HCT116 (cell line): ENCODE measurements at places on chromosomes 1 and 21.
A peak's percentile ranks its signal among the peaks of the same experiment; 100 is the strongest.

- DNase-seq = no peak
These were observed 7.7 kb upstream of the PPM1J start for GRCh38 chr1:112722601-112723510.

- DNase-seq = no peak
These were observed 11.7 kb downstream of the CD2 start for GRCh38 chr1:116765962-116766361.

GRCh38 chr1:64830030-64830651 is 85.3 kb downstream of the RAVER2 start:
- DNase-seq = no peak

GRCh38 chr1:74470251-74470650 is 42.2 kb downstream of the LRRC53 start:
- DNase-seq = no peak

DNA sequence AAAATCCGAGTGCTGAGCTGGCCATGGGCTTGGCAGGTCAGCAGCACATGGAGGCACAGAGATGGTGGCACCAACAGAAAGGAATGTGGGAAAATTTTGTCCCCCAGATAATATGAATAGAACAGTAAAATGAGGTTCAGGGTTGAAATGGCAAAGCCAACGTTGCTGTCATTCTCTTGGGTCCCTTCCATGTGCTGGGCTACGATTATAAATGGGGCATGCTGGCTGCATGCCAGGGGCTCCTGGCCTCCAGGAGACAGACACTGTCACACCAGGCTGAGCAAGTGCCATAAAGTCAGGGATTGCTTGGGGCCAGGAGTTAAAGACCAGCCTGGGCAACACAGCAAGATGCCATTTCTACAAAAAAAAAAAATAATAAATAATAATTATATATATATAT is 77.1 kb downstream of the TOMM20 start:
- DNase-seq = no peak

DNA sequence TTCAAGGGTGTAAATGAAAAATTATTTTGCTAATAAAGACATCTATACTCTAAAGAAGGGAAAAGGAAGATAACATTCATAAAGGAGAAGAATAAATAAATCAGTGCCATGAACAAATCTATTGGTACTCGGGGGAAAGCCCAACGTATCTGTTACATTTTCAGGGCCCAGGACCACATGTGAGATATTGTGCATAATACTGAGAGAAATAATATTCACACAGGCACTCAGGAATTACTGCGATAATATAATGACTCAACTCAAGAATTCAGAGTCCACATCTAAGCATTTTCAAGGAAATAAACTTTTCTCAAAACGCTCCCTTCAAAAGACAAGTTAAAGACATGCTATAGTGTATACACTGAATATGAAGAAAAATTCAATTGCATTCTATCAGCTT is 108.8 kb downstream of the SMYD2 start:
- no peak for DNase-seq

- no peak for DNase-seq
These were observed 8.7 kb downstream of the CAPN2 start for GRCh38 chr1:223720971-223721591.

- DNase-seq = no peak
These were observed 4.1 kb downstream of the GSTM5 start for GRCh38 chr1:109716121-109716520.

- DNase-seq = no peak
These were observed 89.6 kb downstream of the CCDC185 start for GRCh38 chr1:223482766-223483165.

- no peak for DNase-seq
These were observed 70.3 kb downstream of the SERINC2 start for GRCh38 chr1:31483012-31483946.

DNA sequence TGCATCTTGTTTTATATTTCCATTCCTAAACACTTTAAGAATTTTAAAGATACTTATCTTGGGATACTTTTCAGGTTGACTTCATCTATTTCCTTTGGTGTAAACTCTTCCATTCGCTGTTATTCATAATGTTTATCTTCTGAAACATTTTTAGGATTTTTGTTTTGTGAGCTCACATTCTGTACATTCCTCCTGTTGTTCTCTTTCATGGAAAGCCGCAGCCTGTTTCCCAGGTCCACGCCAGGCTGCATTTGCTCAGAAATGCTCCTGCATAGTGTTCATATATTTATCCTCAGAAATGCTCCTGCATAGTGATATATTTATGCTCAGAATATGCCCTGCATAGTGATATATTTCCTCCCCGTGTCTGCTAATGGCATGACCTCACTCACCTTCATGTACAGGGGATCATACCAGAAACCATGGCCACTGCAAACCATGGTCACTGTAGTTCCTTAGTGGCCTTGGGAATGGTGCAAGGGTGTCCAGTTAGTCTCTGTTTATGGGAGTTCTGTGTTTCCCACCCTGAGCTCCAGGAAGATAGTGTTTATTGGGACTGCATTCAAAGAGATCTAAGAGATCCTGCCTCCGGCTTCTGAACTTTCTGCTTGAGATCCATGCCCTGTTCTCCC is 153.9 kb upstream of the GREM2 start:
- no peak for DNase-seq

DNA sequence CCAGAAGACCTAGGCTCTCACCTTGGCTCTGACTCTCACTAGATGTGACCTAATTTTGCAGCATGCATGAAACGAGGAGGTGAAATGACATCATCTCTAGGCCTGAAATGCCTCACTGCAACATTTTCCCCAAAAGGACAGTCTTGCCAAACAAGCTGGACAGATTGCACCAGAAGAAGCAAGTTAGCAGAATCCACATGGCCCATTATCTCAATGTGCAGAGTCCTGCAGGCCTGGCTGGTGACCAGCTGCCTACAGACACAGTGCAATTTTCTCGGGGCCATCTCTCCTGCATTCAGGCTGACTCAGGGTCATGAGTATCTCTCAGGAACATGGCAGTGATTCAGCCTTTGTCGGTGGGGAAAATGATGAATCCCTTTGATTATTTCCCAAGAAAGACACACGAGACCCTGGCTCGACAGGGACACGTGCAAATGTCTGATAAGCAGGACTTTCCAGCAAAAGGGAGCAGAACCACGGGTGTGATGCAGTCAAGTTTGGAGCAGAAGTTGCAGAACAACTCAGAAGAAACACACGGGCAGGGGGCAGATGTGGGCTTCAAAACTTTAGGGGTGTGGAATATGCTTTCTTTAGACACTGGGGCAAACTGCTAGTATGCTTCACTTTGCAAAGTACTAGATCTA is 38.7 kb downstream of the TRIM67 start:
- no peak for DNase-seq

- DNase-seq = no peak
These were observed 43.9 kb upstream of the CNN3 start for GRCh38 chr1:94970783-94971182.

DNA sequence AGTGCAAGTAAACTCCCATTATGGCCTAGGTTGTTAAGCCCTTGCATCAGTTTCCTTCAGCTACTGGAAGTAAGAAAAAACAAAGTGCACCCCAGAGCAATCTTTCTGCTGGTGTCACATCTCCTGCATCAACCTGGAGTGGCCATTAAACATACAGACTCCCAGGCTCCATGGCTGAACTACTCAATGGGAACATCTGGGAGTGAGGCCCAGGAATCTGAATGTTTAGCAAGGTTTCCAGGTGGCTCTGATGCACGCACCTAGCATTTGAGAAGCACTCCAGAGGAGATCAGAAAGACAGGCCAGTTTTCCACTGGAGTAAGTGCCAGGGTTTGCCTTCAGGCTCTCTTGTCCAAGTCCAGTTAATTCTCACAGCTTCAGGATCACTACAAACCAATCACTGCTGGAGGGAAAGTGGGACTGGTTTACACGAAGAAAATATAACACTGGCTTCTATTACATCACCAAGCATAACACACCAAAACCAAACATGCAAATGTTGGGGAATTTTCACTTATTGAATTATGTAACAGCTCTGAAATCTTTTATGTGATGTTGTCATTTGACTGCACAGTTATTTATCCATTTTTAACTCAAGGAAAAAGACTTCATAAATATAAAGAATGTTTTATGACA is 22.3 kb upstream of the ABCA4 start:
- DNase-seq = no peak

GRCh38 chr1:212915245-212916091 is 34.9 kb upstream of the VASH2 start:
- no peak for DNase-seq

DNA sequence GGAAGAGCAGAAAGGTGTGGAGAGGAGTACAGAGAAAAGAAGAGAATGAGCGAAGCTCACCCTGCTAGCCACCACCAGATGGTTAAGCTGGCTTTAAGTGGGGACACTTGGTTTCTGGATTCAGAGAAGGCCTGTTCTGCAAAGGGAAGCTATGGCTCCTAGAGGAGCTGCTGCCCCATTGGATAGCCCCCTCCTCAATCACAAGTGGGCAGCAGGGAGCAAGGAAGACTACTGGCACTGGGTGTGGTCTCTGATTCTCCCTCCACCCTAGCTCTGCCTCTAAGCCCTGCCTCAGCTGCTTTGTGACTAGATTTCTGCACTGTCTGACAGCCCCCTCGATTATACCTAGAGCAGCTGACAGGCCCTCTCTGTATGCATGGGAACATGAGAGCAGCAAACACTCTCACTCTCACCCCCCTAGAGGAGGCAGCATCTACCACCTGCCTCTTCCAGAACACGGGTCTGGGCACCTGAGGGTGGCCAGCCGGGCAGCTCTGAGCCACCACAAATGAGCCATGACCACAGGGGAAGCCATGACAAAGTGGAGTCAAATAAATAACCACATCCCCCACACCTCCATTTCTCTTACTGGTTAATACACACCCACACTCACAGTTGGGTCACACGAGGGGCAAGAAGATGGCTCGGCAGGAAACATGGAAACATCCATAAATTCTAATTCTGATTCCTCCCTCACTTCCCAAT is 13.6 kb downstream of the PLEKHA6 start:
- no peak for DNase-seq

- no peak for DNase-seq
These were observed 28.0 kb upstream of the RUNX3 start for GRCh38 chr1:24957808-24958752.

DNA sequence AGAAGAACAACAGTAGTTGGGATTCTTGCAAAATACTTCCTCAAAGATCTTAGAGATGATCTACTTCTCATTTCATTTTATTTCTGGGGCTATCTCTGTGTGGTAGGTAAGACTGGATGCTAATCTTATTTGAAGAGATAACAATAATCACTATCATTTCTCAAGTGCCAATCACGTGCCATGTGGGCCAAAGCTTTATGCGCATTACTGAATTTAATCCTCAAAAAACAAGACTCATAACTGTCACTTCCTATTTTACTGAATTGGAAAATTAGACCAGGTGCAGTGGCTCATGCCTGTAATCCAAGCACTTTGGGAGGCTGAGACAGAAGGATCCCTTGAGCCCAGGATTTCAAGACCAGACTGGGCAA is 121.7 kb downstream of the KCNN3 start:
- no peak for DNase-seq

DNA sequence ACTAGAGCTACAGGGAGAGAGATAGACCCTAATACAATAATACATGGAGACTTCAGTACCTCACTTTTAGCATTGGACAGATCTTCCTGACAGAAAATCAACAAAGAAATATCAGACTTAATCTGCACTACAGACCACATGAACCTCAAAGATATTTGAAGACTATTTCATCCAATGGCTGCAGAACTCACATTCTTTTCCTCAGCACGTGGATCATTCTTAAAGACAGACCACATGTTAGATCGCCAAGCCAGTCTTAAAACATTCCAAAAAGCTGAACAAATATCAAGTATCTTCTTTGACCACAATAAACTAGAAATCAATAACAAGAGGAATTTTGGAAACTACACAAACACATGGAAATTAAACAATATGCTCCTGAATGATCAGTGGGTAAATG is 576.0 kb downstream of the KIF26B start:
- DNase-seq = no peak

GRCh38 chr1:80656014-80656636 is 1144.6 kb upstream of the ADGRL2 start:
- DNase-seq = peak; percentile 13

- DNase-seq = no peak
These were observed 3.2 kb downstream of the DISP3 start for GRCh38 chr1:11482198-11482597.

DNA sequence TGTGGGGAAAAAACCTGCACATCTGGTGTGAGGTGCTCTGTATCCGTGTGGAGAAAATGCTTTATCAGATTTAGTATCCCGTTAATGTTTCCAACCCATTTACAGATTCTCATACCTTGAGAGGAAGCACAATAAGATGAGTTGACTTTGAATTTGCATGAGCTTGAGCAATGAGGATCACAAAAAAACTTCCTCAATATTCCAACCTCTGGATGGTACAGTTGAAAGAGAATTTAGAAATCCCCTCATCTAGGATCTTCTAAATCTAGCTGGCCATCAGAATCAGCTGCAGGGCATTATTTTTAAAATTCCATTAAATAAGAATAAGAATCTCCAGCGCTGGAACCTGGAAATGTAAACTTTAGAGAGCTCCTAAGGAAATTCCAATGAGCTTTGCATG is 82.5 kb upstream of the NR5A2 start:
- DNase-seq = no peak

DNA sequence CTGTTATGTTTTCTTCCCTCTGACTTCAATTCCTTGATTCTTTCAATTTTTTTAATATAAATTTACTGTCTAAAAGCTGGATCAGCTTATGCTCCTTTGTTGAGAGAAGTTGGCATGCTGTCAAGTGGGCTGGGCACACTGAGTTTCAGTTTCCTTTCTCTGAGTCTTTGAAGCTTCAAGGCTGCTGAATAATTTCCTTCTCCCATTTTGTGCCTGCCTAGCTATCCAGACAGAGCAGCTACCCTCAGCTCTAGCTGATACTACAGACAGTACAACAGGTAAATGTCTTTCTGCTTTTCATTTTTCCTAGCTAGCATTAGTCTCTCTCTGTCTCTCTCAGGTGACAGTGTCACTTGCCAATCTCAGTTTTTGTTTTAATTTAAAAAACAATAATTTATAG is at the start of gene IFI44:
IFI44 (plus strand) TSS at position 204 of the 400 bp plus-strand sequence. CDS start 365 bp downstream, outside the sequence.
- DNase-seq = no peak

DNA sequence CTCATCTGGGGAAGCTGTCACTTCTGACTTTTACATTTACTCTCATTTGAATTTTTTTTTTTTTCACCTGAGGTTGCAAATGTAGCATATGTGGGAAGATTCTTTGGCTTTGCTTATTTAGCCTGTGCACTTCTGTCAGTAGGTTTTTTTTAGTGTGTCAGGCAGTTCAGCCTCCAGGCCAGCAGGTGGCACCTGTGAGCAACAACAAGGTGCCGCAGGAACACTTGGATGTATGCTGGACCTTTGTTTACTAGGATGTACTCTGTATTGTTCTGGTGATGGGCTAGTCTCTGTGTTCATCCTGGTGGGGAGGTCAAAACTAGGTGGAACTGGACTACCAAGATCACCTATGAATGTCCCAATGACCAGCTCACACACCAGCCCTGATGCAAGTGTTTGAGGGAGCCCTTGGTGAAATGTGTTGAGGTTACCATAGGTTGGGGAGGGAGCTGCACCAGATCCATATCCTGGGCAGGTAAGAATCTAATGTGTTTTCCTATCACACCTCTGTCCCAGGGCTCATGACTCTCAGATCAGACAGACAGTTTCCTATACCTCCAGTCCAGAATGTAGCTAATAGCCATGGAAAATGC is 618.2 kb downstream of the BRINP3 start:
- DNase-seq = peak; percentile 3
